Motor neuron (in vitro differentiated cells): ENCODE measurements at places on chromosomes 16 and 17. TPM values are rescaled to one million over a fixed set of nuclear protein-coding genes. Genes with fewer than 3 reads are reported as not detected.

RGS11 gene
- total RNA-seq = 12.5 and 19.3 TPM in 2 replicates

GRCh38 chr17:16288860-16289571 lies 64.3 kb downstream of the CENPV start:
- no peak for ATAC-seq

DNA sequence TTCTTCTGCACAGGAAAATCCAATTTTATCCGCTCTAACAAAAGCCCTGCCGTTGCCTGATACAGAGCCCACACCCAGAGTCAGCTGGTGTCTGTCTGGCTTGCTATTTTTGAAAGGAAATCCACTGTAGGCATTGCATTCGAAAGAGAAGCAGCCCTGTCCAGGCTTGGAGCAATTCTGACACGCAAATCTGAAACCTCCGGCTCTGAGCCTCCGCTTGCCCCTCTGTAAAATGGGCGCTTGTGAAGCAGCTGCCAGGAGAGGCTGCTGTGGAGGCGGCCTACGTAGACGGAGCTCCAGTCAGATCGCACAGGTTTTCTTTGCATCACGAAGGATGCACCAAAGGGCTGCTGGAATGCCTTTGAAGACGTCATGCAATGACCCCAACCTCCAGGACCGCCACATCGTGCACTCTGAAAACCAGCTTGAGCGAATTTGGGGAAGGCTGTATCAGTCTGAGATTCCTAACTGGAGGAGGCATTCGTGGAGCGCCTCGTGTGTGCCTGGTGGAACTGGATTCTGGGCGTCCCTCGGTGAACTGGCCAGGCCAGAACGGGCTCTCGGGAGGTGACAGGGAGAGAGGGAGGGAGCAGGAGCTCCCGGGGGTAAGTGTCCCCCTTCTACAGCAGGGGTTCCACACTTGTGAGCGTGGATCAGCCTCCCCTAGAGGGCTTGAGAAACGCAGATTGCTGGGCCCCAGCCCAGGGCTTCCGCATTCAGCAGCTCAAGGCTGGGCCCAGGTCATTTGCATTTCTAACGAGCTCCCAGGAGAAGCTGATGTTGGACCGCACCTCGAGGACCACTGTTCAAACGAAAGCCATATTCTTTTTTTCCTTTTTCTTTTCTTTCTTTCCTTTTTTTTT lies 215.5 kb downstream of the MRTFB start:
- ATAC-seq = no peak

NAA38 gene
- 135 and 151 TPM in 2 replicates for total RNA-seq

TAC4 gene
- not detected in 2 replicates for total RNA-seq

DNA sequence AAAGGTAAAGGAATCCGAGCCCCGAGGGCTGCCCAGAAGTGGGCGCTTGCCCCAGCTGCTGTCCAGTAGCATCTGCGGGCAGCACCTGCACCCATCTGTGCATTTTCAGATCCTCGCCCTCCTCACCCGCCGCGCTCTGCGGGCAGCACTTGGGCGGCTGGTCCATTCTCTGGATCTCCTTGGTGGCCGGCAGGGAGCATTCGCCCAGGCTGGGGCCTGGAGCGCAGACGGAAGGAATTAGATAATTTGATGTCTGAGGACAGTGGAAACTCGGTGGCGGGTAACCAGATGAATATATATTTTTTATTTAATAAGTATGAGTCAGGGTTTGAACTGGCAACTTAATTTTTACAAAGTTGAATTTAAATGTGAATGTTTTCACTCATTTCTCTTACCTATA lies 88.5 kb downstream of the NPIPB11 start:
- no peak for ATAC-seq

GRCh38 chr16:2443555-2443954 lies 14.3 kb downstream of the CCNF start:
- peak; percentile 85 for ATAC-seq

DNA sequence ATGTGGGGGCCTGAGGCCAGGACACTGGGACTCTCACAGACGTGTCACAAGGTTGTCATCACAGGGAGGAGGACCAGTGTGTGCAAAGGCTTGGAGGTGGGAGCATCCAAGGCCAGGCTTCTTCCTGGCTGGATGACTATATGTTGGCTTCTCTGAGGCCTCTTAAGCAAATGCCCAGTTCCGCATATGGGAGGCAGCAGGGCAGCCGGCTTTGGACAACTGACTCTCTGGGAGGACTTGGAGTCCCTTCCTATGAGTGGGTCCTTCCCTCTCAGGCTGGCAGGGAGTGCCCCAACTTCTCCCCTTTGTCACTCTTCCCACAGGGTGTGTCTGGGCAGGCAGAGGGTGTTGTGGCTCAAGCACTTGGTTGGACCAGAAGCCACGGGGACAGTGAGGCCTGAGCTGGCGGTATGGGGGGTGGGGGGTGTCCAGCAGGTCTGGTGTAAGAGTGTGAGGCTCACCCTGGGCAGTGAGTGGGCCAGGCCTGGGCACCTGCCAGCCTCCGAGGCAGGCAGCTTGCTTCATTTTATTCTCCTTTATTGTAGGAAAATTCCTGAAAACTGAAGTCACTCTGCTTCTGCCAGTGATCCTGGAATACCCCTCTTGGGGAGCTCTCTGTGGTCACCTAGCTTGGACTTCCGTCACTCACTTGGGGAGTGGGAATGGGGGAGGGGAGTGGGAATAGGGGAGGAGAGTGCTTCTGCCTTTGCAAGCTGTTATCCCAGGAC lies 14.9 kb downstream of the ADGRG1 start:
- ATAC-seq = no peak

DNA sequence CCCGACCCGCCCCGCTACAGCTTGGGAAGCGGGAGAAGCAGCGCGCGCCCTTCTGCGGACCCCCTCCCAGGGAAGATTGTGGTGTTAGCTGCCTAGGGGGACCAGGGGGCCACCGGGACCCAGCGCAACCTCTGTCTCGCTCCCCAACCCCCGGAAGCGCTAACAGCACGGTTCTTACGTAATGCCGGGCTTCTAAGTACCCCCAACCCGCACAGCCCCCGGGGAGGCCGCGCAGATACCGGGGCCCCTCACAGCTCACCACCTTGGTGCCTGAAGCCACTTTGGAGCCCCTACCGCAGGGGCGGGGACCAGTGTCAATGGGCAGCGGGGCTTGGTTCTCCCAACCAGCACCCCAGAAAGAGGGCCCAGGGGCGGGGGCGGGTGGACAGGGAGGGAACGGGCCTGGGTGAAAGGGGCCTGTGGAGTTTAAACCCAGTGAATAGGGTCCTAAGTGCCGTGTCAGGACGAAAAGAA lies 348 bp downstream of the MPP2 start:
- peak; percentile 43 for ATAC-seq

DNA sequence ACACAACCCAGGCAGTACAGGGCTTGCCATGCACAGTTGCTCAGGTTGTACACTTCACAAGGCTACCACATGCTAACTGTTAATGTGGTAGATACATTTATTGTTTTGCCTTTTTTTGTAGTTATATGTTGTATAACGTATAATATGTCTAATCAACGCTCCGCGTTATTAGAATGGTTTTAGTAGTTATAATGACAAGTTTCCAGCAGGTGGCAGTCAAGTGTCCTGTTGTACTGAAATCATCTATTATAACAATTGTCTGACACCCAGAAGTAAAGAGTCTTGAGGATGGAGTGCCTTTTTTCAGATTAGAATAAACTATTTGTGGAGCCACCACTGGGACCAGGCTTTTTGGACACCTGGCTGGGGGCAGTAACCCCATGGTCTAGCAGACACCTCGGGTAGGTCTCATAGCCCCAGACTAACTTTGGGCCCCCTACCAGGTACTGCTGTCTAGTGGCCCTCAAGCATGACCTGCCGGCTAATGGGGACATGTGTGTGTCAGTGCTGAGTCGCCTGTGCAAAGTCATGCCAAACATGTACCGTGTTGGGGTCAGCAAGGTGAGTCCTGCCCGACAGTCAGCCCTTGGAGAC lies 32.8 kb downstream of the MYO15A start:
- peak; percentile 60 for ATAC-seq

MBTD1 gene
- total RNA-seq = 15.5 and 17.1 TPM in 2 replicates

GRCh38 chr17:51153210-51154072 lies at the start of gene NME1:
TSS of gene NME1 (plus strand) at chr17:51153559. CDS start at chr17:51155655, 2,096 bp downstream.
- ATAC-seq = peak; percentile 92

DNA sequence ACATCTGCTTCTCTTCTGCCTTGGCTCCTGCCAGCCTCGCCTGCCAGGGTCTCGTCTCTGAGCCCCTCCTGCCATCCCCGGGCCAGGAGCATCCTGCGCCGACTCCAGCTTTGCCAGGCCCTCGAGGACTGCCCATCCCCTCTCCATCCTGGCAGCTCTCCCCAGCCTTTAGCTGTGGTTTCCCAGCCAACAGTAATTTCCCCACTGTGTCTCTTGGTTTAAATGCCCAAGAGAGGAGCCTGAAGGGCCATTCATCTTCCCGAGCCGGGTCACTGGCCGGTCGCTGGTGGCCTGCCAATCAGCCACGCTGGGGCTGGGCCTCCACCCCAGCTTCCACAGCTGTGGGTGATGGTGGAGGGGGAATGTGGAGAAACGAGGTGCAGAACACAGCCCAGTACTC lies 47.8 kb downstream of the MRC2 start:
- ATAC-seq = no peak

- no peak for ATAC-seq
These were observed 264.1 kb downstream of the CBLN1 start for GRCh38 chr16:49017501-49017900.

DNA sequence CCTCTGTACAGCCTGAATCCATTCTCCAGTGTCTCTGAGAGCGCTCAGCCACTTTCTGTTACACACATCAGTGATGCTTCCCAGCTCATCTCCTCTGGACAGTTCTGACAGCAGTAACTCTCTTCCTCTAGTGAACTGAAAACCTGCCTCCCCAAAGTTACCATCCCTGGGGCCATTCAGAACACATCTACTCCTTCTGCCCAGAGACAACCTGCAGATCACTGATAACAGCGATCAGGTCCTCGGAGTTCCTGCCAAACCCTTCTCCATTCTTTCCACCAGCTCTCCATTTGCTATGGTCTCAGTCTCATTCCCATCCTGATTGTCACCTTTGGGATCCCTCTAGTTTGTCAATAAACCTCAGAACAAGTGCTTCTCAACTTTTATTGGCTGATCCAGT lies 7.3 kb downstream of the ZZEF1 start:
- ATAC-seq = no peak

DNA sequence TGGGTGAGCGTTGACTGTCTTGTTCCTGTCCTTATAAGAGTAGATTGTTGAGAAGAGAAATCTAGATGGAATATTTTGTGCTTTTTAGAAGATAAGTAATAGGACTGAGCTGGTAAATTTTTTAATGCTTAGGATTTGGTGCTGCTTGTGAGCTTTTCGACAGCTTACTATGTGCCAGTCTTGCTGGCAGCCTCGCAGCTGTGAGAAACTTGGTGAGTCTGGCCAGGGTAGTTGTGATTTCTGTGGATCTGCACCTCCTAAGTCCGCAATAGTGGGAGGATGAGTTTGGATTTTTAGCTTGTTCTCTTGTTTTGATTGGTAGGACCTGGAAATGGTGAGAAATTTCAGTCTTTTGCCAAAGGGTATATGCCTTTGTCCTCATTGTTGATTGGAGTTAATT lies 3.6 kb downstream of the SOCS7 start:
- no peak for ATAC-seq

- ATAC-seq = no peak
These were observed 13.2 kb downstream of the KCNJ12 start for GRCh38 chr17:21389394-21389793.

DNA sequence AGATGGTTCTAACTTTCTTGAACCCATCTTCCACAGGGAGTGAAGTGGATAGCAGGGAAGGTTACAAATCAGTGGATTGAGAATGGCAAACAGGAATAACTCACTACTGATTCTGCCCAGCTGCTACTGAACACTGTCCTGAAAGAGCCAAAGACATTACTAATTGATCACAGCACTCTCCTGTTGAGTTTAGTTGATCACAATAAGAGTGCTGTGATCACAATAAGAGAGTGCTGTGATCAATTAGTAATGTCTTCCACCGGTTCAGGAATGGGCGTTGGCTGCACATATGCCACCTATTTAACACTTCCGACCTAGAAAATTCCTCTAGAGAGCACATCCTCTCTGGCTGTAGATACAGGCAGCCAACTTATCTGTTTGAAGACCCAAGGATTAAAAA lies 11.4 kb downstream of the CFAP97D1 start:
- ATAC-seq = peak; percentile 97

GAST gene
- not detected in 2 replicates for total RNA-seq

ARHGAP44 gene
- 2.0 and 2.7 TPM in 2 replicates for total RNA-seq

C16orf89 gene
- total RNA-seq = 1.1 and 2.1 TPM in 2 replicates

EVPLL gene
- total RNA-seq = not detected in 2 replicates

SLC5A11 gene
- not detected in 2 replicates for total RNA-seq

GRCh38 chr17:3989041-3989886 lies 25.0 kb upstream of the ATP2A3 start:
- no peak for ATAC-seq

DNA sequence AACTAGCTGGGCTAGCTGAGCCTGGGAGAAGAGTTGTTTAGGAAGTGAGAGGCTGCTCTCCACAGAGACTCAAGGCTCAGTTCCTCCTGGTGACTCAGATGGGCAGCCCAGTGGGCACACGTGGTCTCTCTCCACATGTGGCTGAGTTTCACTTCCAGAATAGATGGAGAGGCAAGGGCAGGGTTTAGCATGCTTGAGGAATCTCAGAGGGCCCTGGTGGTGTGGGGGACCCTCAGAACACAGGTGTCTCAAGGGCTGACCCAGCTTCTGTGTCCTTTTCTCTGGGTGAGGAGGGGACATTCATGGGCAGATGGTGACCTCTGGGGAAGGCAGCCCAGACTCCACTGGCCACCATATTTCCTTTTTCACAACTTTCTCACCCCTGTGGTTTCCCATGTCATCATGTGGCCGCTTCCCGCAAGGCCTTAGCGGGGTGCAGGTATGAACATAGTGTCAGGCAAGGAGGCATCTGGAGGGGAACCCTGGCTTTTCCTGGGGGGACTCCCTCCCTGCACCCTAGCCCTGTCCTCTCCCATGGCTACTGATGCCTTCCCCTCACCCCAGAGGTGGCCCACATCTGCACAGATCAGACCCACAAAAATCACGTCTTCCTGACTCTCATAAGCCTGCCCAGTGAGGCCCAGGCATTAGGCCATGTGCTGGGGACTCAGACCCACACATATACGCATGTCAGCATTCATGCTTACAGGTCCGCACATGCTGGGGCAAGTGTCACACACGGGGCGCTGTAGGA lies 3.3 kb downstream of the GRN start:
- ATAC-seq = no peak

- ATAC-seq = peak; percentile 96
These were observed 100.6 kb downstream of the ENGASE start for GRCh38 chr17:79174905-79175856.

DNA sequence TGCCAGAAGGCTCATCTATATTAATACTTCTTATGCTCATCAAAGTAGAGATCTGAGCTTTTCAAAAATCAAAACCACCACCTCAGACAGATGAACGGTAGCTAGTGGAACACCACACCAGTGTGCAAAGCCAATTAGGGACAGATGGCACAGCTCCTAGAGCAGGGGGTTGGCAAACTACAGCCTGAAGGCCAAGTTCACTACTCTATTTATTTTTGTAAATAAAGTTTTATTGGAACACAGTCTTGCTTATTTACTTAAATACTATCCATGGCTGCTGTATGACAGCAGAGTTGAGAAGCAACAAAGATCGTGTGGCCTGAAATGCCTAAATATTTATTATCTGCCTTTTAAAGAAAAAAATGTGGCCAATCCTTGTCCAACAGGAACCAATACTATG lies 56.8 kb downstream of the AMFR start:
- ATAC-seq = no peak

CA10 gene
- total RNA-seq = 0.53 and 1.1 TPM in 2 replicates
